Activated CD4-positive, alpha-beta T cell treated with anti-CD3 and anti-CD28 coated beads, Interleukin-2, amount 50 U/mL, for 24 hours (primary cell): ENCODE measurements at places on chromosomes 7 and 10.

GRCh38 chr7:36896418-36896817, 172.1 kb upstream of the AOAH start:
- no peak for DNase-seq

- DNase-seq = no peak
These were observed 10.1 kb upstream of the INPP5A start for GRCh38 chr10:132527339-132528063.

- no peak for DNase-seq
These were observed 20.1 kb downstream of the TMEM168 start for GRCh38 chr7:112770051-112770450.

DNA sequence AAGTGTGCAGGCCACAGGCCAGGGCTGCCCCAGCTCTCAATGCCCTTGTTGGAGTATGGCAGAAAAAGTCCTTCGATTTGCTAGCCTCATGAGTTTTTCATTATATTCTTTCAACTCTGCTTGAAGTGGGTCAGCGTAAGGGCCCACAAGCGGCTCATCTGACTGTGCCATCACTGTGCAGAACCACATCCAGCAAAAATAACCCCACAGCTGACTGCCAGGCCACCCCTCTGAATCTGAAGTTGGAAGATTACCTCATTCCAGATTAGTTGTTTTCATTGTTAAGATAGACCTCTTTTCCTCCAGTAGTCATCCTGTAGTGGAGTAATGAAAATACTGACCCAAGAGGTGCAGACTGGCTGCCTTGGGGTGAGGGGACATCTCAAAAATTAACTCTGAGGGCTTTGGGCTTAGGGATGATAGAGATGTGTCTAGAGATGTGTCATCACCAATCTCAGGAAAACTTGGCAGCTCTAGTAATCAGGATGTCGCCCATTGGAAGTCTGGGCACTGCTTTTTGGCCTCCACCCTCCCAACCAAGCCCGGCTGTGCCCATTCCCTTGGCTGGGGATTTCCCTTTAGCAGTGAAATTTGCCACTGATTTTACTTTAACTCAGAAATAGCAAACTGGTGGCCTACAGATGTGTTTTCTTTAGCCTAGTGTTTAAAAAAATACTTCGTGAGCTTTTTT, 164.3 kb downstream of the LCOR start:
- DNase-seq = no peak

DNA sequence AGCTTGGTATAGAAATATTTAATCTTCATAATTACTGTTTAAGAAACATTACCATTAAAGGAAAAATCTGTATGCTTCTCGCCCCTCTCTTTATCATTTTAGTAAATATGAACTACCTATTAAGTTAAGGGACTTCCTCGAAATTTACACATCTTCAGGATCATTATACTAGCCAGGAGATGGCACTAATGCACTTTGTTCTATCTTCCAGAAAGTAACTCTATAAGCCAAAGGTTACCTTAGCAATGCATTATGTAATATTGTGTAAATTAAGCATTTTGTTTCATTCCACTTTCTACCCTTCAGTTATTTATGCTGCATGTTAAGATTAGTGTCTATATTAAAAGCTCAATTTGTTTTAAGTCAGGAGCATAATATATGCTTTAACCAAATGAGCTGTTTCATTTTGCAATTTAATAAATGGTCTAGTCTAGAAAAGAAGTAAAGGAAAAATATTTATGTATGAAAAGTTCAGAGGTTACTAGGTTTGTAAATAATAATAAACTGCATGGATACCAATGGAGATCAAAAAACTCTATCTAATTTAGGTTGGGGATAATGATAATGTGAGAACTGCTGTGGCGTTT, 128.5 kb downstream of the ANKRD7 start:
- DNase-seq = no peak

DNA sequence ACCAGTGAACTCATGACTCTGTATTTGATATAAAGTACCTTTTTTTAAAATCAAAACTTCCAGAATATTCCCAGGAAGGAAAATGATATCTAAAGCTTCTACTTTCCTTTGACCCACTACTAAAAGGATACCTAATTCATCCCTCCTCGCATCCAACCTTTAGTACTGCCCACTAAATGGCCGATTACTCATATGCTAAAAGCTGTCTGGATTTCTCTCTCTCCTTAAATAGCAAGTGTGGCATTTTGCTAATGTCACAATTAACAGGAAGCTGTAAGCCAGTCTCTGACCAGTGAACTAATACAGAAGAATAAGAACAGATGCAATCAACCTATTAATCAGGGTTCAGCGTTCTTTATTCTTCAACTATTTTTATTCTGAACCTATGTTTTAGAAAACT, 59.0 kb downstream of the DNAJB9 start:
- no peak for DNase-seq

GRCh38 chr10:99235658-99236626, at the start of gene HPSE2:
Gene HPSE2 (minus strand): TSS chr10:99235852.
- no peak for DNase-seq

- peak; percentile 58 for DNase-seq
These were observed 48.8 kb upstream of the CARD11 start for GRCh38 chr7:3092468-3092867.

DNA sequence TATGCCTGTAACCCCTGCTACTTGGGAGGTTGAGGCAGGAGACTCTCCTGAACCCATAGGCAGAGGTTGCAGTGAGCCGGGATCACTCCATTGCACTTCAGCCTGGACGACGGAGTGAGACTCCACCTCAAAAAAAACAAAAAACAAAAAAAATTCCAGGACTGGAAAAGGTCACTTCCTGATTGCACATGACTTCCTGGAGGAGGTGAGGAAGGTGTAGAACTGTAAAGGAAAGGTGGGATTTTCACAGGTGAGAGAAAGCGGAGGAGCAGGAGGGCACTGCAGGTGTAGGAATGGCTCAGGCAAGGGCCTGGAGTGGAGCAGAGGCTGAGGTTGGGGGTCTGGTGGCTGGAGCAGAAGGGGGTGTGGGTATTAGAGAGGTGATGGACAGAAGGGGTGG, 3.2 kb upstream of the MUC3A start:
- no peak for DNase-seq
